ENCODE measurements at places on chromosomes 2 and 18. TPM values are rescaled to one million over a fixed set of nuclear protein-coding genes. Genes with fewer than 3 reads are reported as not detected.

DSC3 gene
- not detected for total RNA-seq

KLHL30 gene
- under 0.01 TPM for total RNA-seq

CPS1 gene
- 10.8 TPM for total RNA-seq

ZNF512 gene
- 17.9 TPM for total RNA-seq

DNA sequence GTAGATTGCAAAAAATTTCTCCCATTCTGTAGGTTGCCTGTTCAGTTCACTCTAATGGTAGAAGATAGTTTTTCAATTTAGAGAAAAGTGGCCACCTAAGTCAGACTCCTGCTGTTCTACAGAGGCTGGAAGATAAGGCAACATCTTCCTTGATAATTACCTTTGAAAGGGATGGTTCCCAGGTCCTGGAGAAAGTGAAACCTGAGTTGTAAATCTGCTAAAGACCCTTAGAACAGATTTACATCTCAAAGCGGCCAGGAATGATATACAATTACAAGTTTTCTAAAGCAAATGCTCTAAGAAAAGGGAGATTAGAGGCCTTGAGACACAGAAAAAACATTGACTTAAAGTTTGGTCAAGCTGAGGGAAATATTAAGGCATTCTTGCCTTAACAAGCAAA is 1350.2 kb upstream of the FAM98A start:
- H3K27ac ChIP-seq: no peak overlapping the region
- no peaks in the 10 kb centered on the region for H3K27me3 ChIP-seq
- H3K36me3 ChIP-seq: no peaks in the 10 kb centered on the region
- H3K4me1 ChIP-seq: no peaks in the 10 kb centered on the region

- H3K27me3 ChIP-seq: no peaks in the 10 kb centered on the region
- H3K4me3 ChIP-seq: no peak overlapping the region
- H3K4me1 ChIP-seq: no peaks in the 10 kb centered on the region
- H3K27ac ChIP-seq: no peak overlapping the region
- no peak for DNase-seq
Measured at GRCh38 chr2:142008135-142008744, 122.6 kb downstream of the LRP1B start.

- no peaks in the 10 kb centered on the region for H3K27me3 ChIP-seq
- no peak overlapping the region for H3K27ac ChIP-seq
- peaks cover 11% of the 10 kb centered on the region for H3K4me1 ChIP-seq
- no peak overlapping the region for H3K4me3 ChIP-seq
- no peak for DNase-seq
Measured at GRCh38 chr18:44837482-44838180, 156.9 kb downstream of the SETBP1 start.

- no peak overlapping the region for H3K4me3 ChIP-seq
- no peaks in the 10 kb centered on the region for H3K27me3 ChIP-seq
- DNase-seq: no peak
- no peaks in the 10 kb centered on the region for H3K36me3 ChIP-seq
Measured at GRCh38 chr2:173030561-173031490, 44.8 kb upstream of the MAP3K20 start.

DNA sequence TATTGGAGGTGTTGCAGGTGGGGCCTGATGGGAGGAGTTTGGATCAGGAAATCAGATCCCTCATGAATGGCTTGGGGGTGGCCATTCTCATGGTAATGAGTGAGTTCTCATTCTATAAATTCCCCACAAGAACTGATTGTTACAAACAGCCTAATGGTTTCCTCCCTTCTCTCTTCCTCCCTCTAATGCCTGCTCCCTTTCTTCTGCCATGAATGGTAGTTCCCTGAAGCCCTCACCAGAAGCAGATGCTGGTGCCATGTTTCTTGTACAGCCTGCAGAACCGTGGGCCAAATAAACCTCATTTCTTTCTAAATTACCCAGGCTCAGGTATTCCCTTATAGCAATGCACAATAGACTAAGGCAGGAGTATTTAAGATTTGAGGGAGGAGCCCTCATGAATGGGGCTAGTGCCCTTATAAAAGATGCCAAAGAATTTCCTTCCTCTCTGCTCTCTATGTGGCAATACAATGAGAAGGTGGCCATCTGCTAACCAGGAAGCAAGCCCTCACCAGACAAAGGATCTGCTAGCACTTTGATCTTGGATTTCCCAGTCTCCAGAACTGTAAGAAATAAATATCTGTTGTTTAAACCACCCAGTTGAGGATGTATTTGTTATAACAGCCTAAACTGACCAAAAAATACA is 251.8 kb downstream of the ZEB2 start:
- no peak overlapping the region for H3K4me3 ChIP-seq
- no peaks in the 10 kb centered on the region for H3K27me3 ChIP-seq
- no peak for DNase-seq

GRCh38 chr2:38835990-38836389 is 39.7 kb downstream of the DHX57 start:
- no peaks in the 10 kb centered on the region for H3K27me3 ChIP-seq
- no peaks in the 10 kb centered on the region for H3K36me3 ChIP-seq
- H3K27ac ChIP-seq: no peak overlapping the region
- no peak for DNase-seq

DNA sequence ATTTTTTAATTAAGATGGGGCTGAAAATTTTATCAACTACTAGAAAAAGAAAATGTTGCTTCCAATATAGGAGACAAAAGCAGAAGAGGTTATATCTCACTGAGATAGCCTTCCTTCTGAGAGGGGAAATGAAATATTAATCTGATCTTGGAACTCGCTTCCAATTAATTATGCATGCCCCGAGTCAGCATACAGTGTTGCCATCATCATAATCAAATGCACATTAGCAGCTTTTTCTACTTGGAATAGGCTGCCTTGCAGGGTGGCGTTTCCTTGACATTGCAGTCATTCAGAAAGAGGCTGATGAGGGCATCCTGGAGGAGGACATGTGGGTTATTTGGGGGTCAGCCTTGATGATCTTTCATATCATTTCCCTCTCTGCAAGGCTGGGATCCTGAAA is 18.4 kb upstream of the RPL37A start:
- H3K4me1 ChIP-seq: no peaks in the 10 kb centered on the region
- H3K36me3 ChIP-seq: no peaks in the 10 kb centered on the region
- no peak overlapping the region for H3K4me3 ChIP-seq
- DNase-seq: no peak
- no peaks in the 10 kb centered on the region for H3K27me3 ChIP-seq

DNA sequence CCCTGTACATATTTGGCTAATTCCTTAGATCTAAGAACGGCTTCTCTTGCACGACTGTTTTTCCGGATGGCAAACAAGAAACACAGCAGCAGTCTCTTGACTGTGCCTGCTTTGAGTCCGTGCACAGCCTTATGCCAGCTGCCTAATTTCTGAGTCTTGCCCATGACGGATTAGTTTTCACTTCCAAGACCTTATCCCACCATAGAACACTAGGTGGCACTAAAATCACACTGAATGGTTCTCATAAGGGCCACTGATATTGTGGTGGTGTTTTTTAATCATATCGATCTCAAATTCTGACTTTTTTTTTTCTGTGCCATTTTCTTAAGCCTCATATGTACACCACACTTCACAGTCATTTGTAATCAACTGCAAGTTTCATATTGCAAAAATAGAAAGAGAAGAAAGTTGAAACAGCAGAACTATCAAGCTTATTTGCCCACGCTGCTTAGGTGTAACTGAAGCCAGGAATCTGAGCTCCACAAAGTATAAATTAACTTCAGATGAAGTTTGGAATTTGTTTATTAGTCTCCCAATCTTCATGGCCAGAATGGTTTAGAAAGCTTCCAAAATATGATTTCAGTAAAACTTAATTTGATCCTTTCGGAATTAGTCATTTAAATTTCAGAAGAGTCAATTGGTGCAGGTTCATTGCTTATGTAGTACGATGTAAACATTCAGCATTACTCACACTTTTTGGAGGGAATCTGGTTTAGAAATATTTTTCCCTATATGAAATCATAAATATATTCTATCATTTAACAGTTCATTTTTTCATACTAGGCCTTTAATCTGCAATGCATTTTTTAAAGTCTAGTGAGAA is 45.5 kb upstream of the SCN7A start:
- no peaks in the 10 kb centered on the region for H3K36me3 ChIP-seq
- no peak overlapping the region for H3K27ac ChIP-seq
- no peaks in the 10 kb centered on the region for H3K27me3 ChIP-seq
- no peak overlapping the region for H3K4me3 ChIP-seq

DNA sequence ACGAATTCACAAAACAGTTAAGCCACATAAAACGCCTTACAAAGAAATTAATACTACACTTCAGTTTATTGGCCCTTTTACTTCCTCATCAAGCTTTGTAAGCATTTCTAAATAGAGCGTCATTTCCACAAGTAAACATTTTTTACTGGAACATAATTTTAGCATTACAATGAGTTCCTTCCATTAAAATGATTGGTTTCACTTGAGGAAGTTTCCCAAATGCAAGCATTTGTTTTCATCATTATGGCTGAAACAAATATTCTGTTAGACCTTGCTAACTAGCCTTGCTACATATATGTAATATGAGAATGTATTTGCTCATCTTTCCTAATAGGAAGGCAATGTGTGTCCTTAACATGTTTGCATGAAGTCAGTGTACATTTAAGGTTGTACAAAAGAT is 579.1 kb downstream of the IRS1 start:
- no peaks in the 10 kb centered on the region for H3K4me1 ChIP-seq
- H3K27me3 ChIP-seq: no peaks in the 10 kb centered on the region
- H3K4me3 ChIP-seq: no peak overlapping the region
- peaks cover 5% of the 10 kb centered on the region for H3K36me3 ChIP-seq

DNA sequence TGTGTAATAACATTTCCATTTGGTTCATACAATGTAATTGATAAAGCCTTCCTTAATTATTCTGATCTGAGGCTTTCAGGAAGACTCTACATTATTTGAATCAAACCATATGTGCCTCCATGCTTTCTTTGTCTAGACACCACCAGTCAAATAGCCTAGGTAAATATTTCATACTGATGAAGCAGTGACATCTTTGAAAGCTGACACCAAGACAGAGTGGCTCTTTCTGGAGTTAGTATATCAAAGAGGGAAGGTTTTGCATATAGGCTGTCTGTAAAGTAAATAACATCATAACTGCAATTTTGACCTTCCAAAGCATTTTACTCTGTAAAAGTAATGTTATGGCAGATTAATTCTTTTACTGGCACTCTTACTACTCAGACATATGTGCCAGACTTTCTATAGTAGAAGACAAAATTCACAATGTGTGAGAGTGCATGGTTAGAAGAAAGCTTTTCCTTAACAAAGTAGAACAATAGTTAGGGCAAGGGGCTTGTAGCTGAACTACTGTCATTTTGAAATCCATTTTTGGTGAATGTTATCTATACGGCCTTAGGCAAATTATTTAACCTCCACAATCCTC is 177.3 kb downstream of the ERBB4 start:
- no peaks in the 10 kb centered on the region for H3K4me1 ChIP-seq
- H3K27me3 ChIP-seq: no peaks in the 10 kb centered on the region
- H3K36me3 ChIP-seq: no peaks in the 10 kb centered on the region
- no peak overlapping the region for H3K4me3 ChIP-seq
- H3K27ac ChIP-seq: no peak overlapping the region

- H3K27me3 ChIP-seq: no peaks in the 10 kb centered on the region
- no peak overlapping the region for H3K27ac ChIP-seq
- H3K4me1 ChIP-seq: no peaks in the 10 kb centered on the region
Measured at GRCh38 chr2:99940963-99941362, 201.4 kb downstream of the AFF3 start.

DNA sequence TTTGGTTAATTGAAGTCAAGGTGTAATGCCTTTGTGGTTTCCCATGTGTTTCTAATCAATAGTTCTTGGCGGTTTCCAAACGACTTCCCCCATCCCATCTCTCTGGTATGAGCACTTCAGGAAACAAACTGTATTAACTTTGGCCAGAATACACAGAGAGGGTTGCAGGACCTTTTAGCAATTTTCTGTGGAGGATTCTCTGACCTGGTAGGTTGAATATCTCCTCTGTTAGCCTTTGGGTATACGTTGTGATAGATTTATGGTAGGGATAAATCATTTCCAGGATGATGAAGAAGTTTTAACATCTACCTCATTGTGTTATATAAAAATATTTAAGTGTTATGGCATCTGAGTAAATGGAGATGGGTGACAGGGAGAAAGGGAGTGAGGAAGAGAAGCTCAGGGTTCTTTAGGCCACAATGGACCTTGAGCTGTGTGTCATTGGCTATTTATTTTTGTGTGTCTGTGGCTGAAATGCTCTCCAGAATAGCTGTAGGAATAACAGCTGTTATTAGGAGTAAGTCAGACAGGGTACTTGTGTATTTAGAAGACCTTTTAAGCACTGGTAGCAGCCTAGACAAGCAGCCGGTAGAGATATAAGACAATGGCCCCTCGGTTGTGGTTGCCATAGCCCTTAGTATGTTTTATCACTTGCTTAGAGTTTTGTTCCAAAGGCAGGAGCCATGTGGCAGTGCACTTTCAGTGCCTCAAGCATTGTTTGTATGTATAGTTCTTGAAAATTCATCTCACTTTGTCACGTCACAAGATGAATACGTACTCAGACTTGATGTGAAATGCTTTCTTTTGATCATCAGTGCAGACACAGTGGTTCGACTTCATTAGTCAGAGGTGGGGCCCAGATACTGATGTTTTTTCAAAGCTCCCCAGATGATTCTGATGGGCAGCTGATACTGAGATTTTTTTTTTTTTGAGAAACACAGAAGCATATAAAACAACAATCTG is 91.1 kb downstream of the FMNL2 start:
- no peak for DNase-seq
- no peaks in the 10 kb centered on the region for H3K36me3 ChIP-seq
- peaks cover 2% of the 10 kb centered on the region for H3K4me1 ChIP-seq
- H3K27me3 ChIP-seq: no peaks in the 10 kb centered on the region
- H3K4me3 ChIP-seq: no peak overlapping the region
- no peak overlapping the region for H3K27ac ChIP-seq

DNA sequence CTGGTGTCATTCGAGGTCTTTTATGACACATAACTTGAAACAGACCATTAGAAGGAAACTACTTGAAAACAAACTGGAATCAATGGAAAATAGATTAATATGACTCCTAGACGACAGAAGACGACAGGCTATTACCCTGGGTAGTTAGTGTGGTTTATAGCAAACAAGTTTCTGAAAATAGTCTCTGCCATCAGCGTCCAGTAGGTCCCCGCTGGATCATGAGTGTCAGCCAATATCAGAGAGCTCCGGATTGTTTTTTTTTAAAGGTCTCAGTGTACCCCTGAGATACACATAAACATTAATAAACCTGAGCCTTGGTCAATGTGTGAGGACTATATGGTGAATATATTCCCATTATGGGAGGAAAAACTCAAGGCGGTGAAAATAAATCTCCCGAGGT is 115.0 kb upstream of the THUMPD2 start:
- H3K36me3 ChIP-seq: no peaks in the 10 kb centered on the region
- H3K4me3 ChIP-seq: no peak overlapping the region
- no peak overlapping the region for H3K27ac ChIP-seq
- DNase-seq: no peak
- no peaks in the 10 kb centered on the region for H3K4me1 ChIP-seq
- no peaks in the 10 kb centered on the region for H3K27me3 ChIP-seq

GRCh38 chr2:29628862-29629261 is 292.5 kb downstream of the ALK start:
- no peak overlapping the region for H3K4me3 ChIP-seq
- H3K4me1 ChIP-seq: peaks cover 4% of the 10 kb centered on the region
- no peak overlapping the region for H3K27ac ChIP-seq
- H3K27me3 ChIP-seq: no peaks in the 10 kb centered on the region
- DNase-seq: no peak
- no peaks in the 10 kb centered on the region for H3K36me3 ChIP-seq

Measured in uterus (tissue), 4 donors.